Panc1 (cell line): ENCODE measurements at places on chromosomes 7 and 10.

DNA sequence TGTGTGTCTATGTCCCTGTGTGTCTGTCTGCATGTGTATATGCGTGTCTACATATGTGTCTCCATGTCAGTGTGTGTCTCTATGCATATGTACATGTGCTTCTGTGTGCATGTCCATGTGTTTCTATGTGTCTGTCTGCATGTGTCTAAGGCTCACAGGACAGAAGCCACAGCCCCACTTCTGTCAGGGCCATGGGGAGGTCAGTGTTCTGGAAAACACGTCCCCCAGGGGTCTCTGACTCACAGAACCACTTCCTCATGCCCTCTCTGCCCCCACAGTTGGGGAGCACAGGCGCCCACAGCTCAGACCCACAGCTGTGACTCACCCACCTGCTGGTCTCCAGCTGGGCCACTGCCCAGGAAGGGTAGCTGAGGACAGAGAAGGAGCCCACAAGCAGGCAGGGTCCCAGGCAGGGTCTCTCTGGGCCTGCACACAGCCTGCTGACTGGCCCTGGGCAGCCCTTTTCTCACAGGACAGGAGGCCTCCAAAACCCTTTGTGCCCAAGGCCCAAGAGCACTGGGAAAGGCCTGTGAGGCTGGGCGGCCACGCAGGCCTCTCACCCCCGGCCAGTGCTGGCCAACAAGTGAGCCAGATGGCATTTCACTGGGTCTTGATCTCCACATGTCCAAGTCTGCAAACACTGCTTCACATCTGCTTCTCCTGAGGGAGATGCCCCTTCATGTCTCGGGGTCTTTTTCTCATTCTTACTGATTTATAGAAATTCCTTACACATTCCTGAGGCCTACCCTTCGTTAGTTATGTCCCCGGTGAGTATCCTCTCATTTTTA lies 102.9 kb upstream of the FAM20C start:
- no peak for DNase-seq

- DNase-seq = no peak
Observed at GRCh38 chr7:77561352-77561751, 24.3 kb downstream of the PTPN12 start.

DNA sequence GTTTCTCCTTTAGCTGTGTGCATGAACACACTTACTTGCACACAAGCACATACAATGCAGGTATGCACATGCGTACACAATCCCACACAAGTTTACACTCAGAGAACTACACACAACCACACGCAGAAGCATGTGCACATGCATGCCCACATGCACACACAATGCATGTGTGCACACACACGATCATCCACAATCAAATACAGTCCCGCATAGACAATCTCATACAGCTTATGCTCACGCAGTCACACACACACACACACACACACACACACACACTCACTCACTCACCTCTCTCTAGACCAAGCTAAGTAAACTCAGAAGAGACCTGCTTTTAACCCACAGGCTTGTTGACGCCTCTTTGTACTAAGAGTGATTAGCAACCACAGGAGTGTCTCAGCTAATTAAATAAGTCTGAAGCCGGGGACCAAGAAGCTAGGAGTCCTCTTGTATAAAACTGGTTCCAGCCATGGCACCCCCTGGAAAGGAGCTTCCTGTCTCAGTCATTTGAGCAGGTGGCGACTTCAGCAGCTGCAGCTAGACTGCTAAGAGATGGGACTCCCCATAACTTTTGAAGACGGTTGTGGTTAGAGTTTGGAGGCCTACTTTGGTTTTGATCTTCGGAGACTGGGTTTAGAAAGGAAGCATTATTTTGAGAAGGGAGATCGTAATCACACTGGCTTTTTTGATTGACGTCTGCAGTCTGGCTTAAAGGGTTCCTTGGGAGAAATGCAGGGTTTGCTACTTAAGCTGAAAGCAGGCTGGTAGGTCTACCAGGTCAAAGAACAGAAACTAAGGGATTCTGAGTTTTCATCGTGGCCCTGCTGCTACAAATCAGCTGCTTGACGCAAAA lies 82.3 kb upstream of the ADRB1 start:
- no peak for DNase-seq

GRCh38 chr10:94423627-94424026 lies 21.3 kb downstream of the TBC1D12 start:
- DNase-seq = no peak

DNA sequence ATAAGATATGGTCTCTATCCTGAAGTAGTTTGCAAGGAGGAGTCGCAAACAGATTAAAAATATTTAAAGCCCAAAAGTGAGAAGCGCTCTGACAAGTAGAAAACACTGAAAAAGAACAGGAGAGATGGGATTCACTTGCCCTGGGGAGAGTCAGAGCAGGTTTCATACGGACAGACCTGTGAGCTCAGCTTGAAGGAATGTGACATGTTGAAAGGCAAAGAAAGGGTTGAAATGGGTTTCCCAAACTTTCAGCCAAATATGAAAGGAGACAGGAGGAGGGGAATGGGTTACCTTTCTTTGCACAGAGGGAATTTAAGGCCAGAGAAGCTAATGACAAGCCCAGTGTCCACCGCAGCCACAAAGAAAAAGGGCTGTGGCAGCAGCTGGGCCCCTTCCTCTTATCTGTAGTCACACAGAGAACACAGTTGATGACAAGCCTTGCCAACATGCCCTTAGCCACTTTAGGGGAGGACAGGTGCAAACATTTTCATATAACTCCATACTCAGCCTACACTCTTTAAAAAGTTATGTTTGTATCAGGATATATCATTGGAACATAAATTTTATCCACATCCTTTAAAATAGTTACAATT lies 14.9 kb downstream of the HOXA1 start:
- DNase-seq = no peak

GRCh38 chr7:158648787-158649186 lies 55.8 kb downstream of the NCAPG2 start:
- no peak for DNase-seq

DNA sequence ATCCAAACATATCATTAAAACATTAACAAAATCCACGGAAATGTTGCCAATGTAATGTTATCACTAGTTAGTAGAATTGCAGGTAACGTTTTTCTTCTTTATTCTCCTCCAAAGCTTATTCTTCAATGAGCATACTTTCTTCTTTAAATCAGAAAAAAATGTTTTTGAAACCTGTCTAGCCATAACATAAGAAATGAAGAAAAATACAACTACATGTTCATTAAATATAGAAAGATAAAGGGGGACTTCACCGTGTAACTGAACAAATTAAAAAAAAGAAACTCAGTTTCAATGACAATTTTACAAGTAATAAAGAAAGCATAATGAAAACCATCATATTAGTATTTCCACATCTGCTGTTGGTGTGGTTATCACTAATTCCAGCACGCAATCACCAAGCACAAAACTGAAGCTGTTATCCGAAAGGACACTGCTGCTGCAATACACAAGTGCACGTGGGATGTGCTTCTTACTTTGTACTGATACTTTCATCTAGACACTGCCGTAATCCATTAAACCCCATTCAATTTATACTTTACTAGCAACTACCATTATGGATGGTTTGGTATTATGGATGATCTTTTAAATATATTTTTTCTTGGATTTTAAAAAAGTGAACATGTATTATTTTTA lies 9.6 kb downstream of the ESYT2 start:
- no peak for DNase-seq

- no peak for DNase-seq
Observed at GRCh38 chr7:152568972-152569371, 107.0 kb downstream of the XRCC2 start.

DNA sequence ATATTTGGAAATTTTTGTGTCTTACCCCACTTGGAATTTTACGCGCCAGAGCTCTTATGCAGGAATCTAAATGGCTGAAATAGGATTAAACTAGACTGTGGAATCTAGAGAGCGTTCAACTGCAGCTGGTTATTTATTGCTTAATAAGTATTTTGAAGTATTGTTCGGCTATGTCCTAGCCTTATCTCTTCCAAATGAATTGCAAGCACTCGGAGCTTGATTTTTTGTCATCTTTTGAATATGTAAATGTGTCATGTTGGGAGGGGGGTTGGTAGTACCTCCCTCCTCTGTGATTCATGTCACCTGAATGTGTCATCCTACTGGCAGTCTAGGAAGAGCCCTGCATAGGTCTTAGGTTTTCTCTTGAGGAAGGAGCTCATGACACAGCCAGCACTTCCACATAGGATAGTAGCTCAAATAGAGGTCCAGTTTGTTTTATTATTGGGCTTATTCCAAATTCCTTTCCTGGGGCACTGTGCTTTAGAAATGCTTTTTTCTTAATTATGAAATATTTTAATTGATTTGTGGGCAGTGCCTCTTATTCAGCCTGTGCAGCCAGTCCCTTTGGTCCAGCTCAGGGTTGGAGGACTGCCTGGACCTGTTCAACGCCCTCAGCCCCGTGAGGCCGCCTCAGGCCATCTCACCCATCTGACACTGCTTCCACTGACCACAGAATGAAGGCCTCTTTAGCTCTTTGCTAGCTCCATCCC lies 22.5 kb upstream of the TRIL start:
- no peak for DNase-seq

GRCh38 chr10:71474702-71475242 lies 78.1 kb downstream of the CDH23 start:
- no peak for DNase-seq

DNA sequence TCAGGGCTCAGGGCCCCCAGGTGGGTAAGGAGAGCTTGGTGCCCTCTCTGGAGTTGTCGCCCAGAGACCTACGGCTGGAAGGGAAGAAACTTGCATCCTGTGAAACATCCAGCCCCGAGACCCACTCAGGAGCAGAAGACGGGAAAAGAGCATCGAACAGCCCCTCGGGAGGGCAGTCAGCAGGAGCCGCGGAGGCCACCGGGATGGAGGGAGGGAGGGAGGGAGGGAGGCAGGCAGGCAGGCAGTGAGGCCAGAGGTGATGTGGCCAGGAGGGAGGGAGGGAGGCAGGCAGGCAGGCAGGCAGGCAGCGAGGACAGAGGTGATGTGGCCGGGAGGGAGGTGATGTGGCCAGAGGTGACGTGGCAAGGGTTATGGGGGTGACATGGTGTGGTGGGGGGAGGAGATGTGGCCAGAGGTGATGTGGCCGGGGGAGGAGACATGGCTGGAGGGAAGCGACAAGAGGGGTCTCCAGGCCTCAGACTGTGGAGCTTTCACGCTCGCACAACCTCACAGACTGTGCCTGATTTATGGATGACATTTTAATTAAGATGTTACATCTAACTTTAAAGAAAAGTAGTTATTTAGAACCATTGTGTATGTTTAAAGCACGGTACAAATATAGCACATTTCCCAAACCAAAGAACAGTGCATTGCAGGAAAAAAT lies 141.1 kb downstream of the DIP2C start:
- no peak for DNase-seq

DNA sequence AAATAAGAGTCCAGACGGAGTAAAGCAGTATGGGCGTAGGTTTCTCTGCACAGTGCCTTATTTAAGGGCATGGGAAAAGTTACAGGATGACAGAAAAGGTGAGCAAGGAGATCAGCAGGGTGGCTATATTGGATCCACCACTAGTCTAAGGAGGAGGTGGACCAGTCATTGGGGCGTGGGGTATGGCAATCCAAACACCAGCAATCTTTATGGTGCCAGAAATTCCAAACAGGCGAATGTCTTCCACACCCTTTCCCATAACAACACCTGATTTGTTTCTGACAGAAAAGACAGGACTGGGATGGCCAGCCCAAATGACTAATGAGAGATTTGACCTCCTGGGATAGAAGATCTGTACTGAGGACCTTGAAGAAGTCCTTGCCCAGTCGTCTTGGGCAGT lies 181.8 kb upstream of the MBL2 start:
- no peak for DNase-seq

GRCh38 chr10:18005781-18006456 lies 54.2 kb downstream of the SLC39A12 start:
- DNase-seq = no peak

DNA sequence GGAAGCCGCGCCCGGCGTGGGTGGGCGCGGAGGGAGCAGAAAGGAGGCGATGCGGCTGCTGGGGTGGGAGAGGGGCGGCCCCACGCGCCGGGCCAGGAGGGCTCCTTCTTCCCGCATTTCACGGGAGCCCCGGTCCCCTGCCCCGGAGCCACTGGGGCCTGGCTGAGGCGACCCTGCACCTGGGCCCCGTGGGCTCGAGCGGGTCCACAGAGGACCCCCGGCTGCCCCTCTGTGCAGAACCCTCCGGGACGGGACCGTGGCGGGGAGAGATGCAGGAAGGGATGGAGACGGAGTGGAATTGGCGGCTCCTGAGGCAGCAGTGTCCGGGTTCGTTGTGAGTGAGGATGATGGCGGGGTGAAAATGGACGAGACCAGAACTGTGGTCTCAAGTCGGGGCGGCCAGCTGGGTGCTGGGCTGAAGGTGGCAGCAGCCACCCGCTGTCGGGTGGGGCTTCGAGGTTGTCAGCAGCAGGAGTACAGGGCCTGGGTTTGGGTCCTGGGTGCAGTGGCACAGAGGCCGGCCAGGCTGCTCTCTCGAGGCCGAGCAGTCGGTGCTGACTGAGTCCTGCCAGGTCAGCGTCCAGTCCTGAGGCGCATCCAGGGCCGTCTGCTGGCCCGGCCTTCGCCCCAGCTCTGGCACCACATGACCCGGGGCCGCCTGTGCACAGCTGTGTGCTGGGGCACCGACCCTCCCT lies 80.4 kb downstream of the VIPR2 start:
- DNase-seq = no peak

- DNase-seq = no peak
Observed at GRCh38 chr7:147912291-147912690, 678.3 kb upstream of the C7orf33 start.

DNA sequence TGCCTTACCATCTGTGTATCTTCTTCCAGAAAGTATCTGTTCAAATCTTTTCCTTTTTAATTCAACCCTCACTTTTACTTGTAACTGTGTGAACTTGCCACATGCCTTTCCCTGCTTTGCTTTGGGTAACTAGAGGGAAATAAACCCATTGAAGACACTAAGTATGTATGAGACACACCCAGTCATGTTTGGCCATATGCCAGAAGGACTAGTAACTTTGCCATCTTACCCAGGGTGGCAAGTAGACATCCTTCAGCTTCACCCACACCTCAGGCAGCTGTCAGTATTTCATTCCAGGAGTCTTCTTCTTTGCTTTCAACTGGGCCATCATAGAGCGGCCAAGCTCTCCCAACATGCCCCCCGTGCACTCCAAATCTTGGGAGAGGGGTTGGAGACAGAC lies 323.1 kb downstream of the TNS3 start:
- no peak for DNase-seq

DNA sequence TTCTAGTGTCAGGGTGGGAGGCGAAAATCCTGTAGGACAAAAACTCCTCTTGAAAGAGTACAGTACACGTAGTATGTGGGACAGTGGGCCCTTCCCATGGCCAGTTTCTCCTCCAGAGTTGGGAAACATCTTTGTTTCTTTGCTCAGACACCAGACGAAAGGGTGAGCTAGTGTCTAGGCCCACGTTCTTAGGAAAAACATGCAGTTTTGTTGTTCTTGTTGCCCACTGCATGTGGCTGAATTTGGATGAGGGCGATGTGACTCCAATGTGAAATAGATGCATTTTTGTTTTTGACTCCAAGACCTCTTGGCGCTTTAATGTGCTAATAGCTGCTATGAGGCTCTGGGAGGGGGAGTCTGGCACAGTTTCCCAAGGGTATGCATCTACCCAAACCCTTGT lies 100.8 kb downstream of the ATXN7L1 start:
- no peak for DNase-seq

DNA sequence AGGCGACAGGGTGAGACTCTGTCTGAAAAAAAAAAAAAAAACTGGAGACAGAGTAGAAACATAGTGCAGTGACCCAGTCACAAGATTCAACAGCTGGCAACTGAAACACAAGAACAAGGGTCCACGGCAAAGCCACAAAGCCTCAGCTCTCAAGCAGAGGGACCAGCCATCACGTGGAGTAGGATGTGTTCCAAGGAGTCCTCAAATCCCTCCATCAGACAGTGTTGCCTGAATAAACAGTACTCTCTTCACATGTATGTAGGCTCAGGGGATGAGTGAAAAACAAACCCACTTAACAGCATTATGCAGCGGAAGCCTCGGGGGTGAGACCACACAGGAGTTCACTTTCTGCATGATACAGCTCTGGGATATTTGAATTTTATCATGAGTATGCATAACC lies 62.0 kb downstream of the SLIT1 start:
- no peak for DNase-seq
